ENCODE measurements at places on chromosomes 1 and 21.
A peak's percentile ranks its signal among the peaks of the same experiment; 100 is the strongest.

DNA sequence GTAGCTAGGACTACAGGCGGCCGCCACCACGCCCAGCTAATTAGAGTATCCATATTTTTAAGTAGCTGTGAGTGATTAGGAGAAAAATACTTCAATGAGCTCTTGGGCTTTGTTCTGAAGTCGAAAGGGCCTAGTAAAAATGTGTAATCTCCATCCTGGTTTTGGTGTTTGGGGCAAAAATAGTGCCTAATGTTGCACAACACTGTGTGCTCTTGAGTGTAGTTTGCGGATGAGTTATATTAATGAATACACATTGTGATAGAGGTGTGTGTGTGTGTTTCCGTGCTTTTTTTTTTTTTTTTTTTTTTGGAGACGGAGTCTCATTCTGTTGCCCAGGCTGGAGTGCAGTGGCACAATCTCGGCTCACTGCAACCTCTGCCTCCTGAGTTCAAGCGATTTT lies 6.3 kb upstream of the ARID1A start:
- DNase-seq, result no peak

DNA sequence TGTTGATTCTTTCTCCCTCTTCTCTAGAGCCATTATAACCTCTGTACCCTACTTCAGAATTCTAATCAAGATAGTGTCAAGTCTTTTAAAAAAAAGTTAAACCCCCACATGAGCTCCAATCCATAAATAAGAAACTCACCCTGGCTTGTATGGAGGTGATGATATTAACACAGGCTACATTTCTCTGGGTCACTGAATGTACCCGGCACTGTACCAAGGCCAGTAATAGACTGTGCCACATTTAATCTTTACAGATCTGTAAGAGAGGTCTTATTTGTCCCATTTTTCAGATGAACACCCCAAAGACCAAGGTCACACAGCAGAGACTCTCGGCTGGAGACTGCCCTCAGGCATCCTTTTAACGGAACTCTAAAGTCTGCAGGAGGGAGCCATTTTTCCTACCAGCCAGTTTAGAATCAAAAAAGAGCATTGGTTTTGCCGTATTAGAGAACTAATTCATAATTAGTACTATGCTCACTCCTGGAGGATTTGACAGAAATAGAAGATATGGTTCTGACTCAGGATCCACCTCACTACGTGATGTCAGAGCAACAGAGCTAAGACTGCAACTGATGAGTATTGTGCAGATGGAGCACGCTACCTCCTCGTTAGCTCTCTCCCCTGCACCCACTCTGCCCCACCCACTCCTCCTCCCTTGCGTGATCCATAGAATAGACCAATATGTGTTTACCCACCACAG lies 217.2 kb upstream of the HOOK1 start:
- peak; percentile 36 for DNase-seq

DNA sequence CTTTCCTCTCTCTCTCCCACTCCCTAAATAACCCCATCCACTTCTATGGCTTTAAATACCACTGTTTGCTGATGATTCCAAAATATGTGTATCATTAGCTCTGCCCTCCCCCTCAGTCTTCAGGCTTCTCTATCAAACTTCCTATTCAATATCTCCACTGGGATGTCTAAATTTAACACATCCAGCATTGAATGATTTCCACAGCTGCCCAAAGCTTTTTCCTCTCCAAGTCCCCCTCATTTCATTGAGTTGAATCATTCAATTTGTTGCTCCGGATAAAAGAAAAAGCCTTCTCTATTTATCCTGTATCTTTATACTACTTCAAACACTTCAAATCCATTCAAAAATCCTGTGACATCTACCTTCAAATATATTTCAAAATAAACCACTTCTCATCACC lies 225.0 kb downstream of the SEC16B start:
- DNase-seq, result peak; percentile 1

GRCh38 chr21:42358937-42359336 lies 7.4 kb downstream of the TFF1 start:
- no peak for DNase-seq

DNA sequence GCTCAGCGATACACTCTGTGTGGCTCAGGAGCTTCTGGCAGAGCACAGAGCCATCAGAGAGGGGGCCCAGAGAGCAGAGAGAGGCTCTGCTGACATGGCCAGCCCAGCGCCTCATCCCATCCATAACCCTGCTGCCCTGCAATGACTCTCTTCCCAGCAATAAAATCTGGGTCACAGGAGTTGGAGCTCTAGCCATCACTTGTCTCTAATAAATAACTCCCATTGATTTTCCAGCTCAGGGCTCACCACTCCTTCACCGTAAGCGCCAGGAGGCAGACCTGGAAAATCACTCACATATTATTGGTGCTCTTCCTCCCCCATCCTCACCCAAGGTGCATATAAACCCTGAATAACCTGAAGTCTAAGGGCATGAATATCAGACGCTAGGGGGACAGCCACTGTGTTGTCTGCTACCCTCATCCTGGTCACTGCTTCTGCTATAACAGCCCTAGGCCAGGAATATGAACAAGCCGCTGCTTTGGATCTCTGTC lies at the start of gene APCS:
Gene APCS (plus strand): TSS at position 366 of the 491 bp plus-strand sequence. CDS start 96 bp downstream, at position 462.
- DNase-seq, result no peak

GRCh38 chr1:53277326-53277725 lies 39.0 kb upstream of the MAGOH start:
- no peak for DNase-seq

GRCh38 chr1:61425040-61425439 lies 299.9 kb downstream of the TM2D1 start:
- no peak for DNase-seq

DNA sequence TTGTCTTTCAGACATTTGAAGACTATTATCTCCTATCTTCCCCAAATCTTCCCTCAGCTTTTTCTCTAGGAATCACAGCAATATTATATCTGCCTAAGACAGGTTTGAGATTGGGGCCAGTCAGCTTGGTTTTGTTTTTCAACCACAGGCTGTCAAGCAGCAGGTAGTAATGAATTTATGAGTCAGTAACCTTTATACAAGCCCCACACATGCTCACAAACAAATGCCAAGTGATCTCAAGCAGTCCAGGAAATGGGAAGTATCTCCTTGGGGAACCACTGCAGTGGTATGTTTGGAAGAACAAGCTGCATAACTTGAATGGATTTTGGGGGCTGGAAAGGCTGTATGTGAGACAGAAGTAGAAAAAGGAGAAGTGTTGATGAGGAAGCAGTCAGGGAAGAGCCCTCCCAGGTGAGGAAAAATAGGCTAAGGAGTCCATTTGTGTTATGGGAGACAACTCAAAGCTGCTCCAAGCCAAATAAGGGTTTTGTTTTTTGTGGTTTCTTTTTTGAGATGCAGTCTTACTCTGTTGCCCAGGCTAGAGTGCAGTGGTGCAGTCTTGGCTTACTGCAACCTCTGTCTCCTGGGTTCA lies 2.1 kb downstream of the DHDDS start:
- no peak for DNase-seq

GRCh38 chr21:35081861-35082260 lies 32.8 kb upstream of the RUNX1 start:
- DNase-seq, result peak; percentile 86

GRCh38 chr1:1177452-1178206 lies 3.9 kb downstream of the TTLL10 start:
- no peak for DNase-seq

GRCh38 chr1:189819751-189820150 lies 657.9 kb downstream of the BRINP3 start:
- no peak for DNase-seq

GRCh38 chr1:169460191-169460833 lies 25.4 kb downstream of the SLC19A2 start:
- peak; percentile 26 for DNase-seq

- peak; percentile 25 for DNase-seq
Measured at GRCh38 chr1:201545851-201546492, 7.0 kb downstream of the NAV1 start.

GRCh38 chr1:112636597-112637253 lies 17.1 kb downstream of the CAPZA1 start:
- no peak for DNase-seq

DNA sequence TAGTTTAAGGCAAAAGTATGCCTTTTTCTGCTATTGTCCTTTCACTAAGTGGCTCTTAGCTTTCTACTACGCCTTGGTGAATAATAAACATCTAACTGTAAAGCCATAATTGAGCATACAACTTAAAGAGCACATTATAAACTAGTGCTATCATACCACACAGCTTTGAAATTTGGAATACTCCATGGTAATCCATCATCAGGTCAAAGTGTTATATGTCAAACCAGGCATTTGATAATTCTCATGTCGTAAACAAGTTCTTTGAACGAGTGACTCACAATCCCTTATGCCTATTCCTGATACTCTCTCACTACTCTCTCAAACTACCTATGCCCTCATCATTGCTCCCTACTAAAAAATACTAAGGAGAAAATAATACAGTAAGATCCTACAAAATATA lies 60.3 kb upstream of the FMN2 start:
- peak; percentile 65 for DNase-seq

GRCh38 chr21:45640888-45641479 lies 2.5 kb upstream of the PCBP3 start:
- DNase-seq, result peak; percentile 44

GRCh38 chr1:161021165-161021969 lies 415 bp upstream of the F11R start:
- DNase-seq, result no peak

- DNase-seq, result no peak
Measured at GRCh38 chr1:94396356-94397010, 21.7 kb upstream of the ABCD3 start.

DNA sequence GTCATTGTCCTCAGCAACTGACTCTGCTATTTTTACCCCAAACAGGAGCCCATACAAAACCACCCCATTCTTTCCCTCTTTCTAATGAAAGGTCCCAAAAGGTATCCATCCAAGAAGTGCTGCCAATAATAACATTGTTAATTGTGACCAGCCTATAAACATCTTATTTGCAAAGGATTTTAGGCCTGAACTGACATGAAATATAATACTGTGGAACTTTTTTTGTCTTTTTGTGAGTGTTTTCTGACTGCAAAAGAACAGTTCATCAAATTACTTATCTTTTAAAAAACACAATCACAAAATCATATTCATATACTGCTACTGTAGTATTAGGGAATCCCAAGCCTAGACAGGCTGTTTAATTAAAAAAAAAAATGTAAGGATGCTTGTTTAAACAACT lies 3.4 kb downstream of the PIGM start:
- no peak for DNase-seq

- DNase-seq, result no peak
Measured at GRCh38 chr1:220772846-220773245, 13.9 kb upstream of the MTARC1 start.

DNA sequence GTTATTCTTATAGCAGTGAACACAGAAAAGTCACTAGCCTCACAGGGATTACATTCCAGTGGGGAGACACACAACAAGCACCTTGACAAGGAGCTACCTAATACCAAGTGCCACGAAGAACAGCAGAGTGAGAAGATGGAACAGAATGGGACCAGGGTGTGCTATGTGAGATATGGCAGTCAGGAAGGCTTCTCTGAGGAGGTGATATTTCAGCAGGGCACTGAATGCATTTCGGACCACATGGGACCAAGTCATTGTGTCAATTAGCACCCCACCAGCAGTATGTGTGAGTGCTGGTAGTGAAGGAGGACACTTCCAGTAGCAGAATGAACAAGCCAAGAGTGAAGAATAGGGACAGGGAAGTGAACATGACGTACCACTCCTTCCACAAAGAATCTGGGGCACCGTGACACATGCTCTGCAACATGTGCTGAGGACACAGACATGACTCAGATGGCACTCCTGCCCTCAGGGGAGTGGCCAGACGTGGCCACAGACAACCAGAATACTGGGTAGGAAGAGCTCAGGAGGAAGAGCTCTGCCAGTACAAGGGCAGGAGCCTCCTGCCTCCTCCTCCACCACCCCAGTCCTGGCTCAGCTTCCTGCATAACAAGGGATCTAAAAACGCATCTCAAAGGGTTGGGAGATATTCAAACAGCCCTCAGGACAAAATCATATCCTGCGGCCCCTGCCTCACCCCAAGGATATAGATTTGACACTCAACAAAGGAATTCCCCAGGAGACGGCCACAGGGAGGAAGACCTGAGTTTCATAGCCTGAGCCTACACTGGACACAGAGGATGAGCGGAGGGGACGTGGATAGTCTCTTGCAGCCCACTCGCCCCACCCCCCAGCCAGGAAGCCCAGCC lies 102.5 kb downstream of the TRABD2B start:
- peak; percentile 23 for DNase-seq

- DNase-seq, result peak; percentile 30
Measured at GRCh38 chr1:221025501-221025900, 146.3 kb downstream of the HLX start.

GRCh38 chr1:150268340-150268704 lies 494 bp downstream of the APH1A start:
- DNase-seq, result no peak

DNA sequence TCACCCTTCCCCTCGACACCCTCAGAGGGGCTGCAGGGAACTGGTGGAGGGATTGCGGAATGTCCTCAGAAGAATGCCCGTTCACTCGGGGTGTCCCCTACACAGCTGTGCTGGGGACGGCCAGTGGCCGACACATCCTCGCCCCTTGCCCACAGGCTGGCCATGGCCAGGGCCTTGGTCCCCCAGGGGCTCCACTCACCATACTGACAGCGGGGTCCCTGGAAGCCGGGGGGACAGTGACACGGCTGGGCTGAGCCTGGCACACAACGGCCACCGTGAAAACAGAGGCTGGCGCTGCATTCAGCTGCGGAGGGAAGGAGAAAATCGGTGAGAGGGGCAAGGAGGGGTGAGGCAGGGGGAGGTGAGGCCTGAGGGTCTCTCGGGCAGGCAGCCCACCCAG lies 31.7 kb downstream of the MEGF6 start:
- no peak for DNase-seq

- no peak for DNase-seq
Measured at GRCh38 chr21:15730484-15731242, 881 bp downstream of the USP25 start.

GRCh38 chr1:25065795-25066238 lies 135.7 kb upstream of the RUNX3 start:
- peak; percentile 75 for DNase-seq

- no peak for DNase-seq
Measured at GRCh38 chr1:193131266-193131860, 9.5 kb downstream of the CDC73 start.

- DNase-seq, result no peak
Measured at GRCh38 chr1:45772971-45773370, 22.5 kb upstream of the IPP start.

Data from fibroblast of upper back skin (primary cell).